Fibroblast of skin of right biceps (primary cell): ENCODE measurements at places on chromosomes 7 and 10.

DNA sequence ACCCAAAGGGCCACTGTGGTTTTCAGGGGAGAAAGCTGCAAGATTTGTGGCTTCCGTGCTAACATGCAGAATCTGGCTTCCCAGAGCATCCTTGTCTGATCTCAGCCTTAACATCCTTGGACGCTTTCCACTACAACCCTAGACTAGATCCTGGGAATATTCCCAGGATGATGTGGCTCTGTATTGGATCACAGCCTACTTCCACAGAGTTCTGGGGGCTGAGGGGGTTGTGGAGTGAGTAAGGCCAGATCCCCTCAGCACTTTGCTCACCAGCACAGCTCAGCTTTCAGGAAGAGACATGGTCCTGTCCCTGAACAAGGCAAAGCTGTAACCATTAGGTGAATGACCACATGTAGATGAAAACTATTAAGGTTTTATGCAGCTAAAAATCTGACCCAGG is 241.3 kb upstream of the MYO3A start:
- DNase-seq = no peak

GRCh38 chr7:29723599-29723998 is 82.7 kb upstream of the WIPF3 start:
- peak; percentile 56 for DNase-seq

DNA sequence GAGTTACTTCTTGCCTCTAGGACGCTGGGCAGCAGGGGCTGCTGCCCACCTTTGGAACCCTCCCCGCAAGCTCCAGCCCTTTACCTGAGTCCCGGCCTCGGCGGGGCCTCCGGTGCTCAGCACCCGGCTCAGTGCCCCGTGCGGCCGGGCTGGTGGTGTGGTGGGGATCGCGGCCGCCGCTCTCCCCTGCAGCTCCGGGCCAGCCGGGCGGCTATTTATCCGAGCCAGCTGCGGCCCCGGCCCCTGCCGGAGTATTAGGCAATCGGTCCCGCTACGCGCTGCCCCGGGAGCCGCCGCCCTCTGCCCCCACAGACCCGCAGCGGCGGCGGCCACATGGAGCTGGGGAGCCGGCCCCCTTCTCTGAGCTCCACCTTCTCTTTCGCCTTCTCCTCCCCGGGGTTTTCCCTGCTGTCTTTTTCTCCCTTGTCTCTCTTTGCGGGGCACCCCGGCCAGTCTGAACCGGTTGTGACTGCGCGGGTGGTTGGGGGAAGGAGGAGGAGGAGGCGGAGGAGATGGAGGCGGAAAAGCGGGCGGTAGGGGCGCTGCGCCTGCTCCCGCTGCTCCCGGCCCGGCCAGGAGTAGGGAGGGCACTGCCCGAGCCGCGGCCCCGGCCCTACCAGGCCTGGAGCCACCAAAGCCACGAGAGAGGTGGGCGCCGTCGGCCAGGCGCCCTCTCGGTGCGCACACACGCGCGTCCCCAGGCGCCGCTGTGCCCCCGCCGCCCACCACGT is at the start of gene SLC16A9:
TSS of gene SLC16A9 (minus strand) at position 456 of the 731 bp plus-strand sequence. CDS start 25,559 bp downstream, outside the sequence.
- peak; percentile 62 for DNase-seq

- peak; percentile 73 for DNase-seq
These were observed 20.1 kb downstream of the P4HA1 start for GRCh38 chr10:73076360-73077183.

- peak; percentile 97 for DNase-seq
These were observed 316.6 kb upstream of the ZNF32 start for GRCh38 chr10:43965033-43965917.

- DNase-seq = peak; percentile 53
These were observed 656.9 kb downstream of the CNTNAP2 start for GRCh38 chr7:146773506-146773905.

DNA sequence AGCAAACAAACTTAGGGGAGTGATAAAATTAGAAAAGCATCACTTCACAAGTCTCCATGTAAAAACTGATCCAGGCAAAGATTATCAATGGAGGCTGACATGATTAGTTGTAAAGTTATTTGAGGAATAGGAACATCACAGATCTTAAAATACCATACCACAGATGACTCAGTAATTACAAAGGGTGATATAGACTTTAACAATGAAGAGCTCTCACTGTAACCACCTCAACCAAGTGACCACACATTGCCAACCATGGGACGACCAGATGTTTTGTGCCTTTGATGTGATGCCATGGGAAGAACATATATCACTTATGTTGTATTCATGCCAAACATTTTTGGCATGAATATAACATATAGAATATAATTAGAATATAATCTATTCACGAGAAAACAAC is 11.7 kb downstream of the AASS start:
- DNase-seq = peak; percentile 81

- no peak for DNase-seq
These were observed 136.0 kb upstream of the FAM20C start for GRCh38 chr7:56291-56913.

DNA sequence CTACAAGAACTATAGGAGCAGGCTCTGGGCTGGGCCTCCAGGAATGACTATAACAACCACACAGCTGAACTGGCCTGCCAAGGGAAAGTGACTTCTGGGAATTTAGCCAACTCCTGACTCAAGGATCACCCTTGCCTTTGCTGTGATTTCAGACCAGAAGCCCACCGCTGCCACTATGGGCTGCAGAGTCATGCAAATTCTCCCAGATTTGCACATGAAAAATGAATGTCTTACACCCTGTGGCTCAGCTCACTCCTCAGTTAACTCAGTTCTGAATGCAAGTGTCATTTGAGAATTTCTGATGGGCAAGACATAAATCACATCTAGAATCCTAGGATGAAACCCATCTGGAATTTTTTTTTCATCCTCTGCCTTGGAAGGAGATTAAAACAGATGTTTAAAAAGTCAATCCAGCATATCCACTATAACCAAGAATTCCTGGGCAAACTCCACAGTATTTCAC is 186.5 kb upstream of the BET1 start:
- peak; percentile 99 for DNase-seq

DNA sequence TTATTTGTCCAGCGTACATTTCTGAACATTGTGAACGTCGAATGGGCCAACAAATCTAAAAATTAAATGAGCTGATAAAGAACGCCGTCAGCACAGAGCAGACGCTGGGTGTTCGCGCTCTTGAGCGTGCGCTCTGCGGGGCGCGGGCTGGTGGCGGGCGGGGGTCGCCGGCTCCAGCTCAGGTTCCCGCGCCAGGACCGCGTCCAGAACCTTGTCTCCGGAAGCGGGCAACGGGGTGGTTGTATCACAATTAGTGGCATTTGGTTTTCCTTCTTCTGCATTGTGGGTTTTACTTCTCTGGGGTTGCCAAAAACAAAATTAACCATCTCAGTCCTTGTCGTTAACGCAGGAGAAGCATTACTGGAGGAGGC is 2.4 kb downstream of the CYP2E1 start:
- no peak for DNase-seq

DNA sequence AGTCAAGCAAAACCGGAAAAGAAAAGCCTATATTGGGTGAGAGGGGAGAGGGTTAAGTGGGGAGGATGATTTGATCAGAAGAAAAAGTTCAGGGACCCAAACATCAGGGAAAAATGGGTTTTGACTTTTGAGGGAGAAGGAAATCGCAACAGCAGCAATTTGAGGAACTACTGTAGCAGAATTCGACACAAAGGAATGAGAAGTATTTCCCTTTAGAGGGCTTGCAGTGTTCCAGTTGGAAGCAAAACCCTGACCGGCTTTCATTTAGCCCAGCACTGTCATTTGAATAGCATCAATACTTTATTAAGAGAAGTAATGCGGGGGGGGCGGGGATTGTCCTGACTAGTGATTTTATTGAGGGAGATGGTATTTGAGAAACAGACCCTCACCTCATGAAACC is 37.2 kb upstream of the GATA3 start:
- DNase-seq = peak; percentile 43

DNA sequence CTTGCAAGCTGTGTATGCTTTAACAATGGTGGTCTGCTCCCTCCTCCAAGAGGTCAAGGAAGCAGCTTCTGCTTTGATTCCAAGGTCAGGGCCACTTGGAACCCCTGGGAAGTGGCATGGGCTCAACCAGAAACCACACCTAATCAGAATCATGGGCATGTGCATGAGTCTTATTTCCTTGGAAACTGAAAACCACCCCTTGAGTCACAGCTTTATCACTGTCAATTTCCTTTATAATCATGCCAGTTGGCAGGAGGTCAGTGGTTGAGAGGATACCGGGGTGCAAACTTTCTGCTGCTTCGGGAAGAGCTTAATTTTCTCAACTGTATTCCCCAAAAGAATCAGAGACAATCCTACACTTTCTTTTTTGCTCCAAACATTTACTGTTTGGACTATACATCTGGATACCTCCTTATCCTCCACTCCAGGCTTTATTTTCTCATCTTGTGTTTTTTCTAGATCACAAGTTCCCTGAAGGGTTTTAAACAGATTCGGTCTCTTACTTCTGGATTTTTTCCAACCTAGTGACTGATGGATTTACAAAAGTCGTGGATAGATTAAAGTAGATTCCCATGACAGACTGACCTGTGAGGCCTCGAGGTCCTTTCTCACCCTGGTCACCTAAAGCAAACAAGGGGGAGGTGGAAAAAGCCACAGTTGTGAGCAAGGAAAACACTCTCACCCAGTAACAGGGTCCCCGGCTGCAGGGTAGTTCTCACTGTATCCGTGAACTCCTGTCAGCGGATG is 36.0 kb downstream of the COL17A1 start:
- DNase-seq = peak; percentile 53

GRCh38 chr10:98331885-98332284 is 63.9 kb upstream of the LOXL4 start:
- DNase-seq = no peak

- DNase-seq = no peak
These were observed 24.6 kb upstream of the FOXL3 start for GRCh38 chr7:265192-265997.

- no peak for DNase-seq
These were observed 84.9 kb downstream of the NHLRC2 start for GRCh38 chr10:113939212-113939860.

DNA sequence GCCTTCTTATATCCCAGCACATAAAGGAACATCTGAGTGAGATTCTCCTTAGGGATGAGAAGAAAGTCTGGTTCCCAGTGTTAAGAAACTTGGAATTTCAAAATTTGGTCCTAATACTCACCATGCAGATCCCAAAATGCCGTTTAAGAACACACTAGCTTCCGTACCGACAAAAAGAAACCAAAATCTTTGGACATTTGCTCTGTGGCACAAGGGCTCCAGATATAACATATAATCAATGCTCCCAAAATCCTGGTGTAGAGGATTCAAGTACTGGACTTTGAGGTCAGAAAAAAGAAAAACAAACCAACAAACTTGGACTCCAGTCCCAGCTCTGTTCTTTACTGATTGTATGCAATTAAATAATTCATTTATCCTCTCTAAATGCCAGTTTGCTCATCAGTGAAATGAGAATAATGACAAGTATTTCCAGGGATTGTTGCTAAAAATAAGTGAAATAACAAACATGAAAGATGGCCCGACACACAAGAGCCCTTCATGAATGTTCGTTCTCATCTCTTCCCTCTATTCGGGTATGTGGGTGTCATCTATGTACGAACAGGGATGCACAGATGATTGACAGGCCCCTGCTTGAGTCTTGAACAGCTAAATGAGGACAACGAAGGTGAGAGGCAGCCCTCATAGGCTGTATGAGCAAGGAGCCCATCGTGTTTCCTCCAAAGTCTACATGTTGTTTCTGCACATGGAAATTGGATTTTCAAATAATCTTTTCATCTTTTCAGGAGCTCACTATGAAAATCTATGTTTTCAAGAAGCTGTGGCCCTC is 48.6 kb upstream of the NEBL start:
- no peak for DNase-seq
